Fibroblast of skin of back (primary cell): ENCODE measurements at places on chromosomes 11 and 22.

DNA sequence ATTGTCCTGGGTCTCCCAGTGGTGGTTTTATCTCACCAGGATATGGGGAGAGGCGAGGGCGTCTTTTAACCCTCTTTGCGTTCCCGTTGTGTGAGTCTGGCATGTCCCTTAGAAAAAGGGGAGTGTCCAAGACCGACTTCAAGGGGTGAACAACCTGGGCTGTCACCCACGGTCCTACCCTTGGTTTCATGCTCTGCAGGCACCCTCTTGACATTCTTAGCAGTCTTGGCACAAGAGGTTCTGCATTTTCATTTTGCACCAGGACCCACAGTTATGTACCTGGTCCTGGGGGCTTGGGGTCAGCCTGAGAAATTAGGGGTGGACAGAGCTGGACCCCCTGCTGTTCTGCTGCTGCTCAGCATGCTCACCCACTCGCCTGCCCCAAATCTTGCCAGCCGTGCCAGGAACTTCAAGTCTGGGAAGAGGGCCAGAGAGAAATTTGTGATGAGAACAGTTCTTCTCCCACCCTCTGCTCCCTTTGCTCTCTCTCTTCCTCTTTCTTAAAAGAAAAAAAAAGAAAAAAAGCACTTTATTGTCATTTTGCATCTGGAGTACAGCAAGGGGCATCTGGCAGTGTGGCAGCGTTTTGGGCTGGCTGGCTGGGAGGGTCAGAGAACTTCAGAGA is 471.2 kb downstream of the MIAT start:
- no peak for DNase-seq

GRCh38 chr11:15006139-15006759 is 34.1 kb upstream of the CALCA start:
- peak; percentile 33 for DNase-seq

GRCh38 chr22:50595189-50595588 is 5.4 kb upstream of the MAPK8IP2 start:
- no peak for DNase-seq

- peak; percentile 86 for DNase-seq
These were observed 151.8 kb downstream of the NAV2 start for GRCh38 chr11:19864141-19865140.

DNA sequence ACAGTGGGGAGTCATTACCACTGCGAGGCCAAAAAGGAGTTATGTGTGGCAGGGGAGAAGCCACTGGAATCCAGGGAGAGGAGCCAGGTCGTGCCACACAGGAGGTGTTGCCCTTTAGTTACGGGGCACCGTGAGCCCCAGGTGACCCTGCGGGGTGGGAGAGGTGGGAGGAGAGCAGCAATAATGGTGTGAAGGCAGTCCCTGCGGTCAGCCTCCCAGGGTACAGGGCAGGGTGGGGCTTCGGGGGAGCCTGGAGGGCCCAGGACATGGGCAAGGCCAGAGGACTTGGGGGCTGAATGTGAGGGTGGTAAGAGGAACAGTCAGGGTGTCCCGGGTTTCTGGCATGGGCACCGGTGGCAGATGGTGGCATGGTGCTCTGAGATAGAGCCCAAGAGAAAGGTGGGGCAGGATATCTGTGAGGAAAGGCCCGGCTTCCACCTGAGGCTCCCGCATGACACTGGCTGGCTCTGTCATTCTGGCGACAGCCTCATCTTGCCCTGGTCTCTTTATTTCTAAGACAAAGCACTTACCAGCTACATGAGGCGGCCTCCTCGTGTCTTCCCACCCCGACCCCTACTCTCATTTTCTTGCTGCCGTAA is 82.6 kb upstream of the LMO1 start:
- no peak for DNase-seq

DNA sequence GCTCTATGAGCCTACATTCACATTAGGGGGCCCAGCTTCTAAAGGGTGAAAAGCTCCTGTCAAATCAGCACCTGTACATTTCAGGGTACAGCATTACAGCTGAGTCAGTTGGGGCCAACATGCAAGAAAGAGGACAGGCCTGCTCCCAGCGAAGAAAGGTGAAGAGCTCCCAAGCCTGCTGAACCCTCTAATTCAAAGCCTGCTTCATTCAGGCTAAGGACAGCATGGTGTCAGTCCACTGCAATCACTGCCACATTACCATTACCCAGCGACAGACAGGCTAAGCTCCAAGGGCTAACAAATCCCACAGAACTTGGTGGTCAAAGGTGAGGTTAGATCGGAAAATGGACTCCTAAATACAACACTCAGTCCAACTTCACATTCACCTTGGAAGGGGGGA is 65.4 kb upstream of the CHRM4 start:
- DNase-seq: no peak

- DNase-seq: no peak
These were observed 69.9 kb downstream of the PTPRJ start for GRCh38 chr11:48050304-48050703.

- DNase-seq: no peak
These were observed 1.2 kb downstream of the PGAP2 start for GRCh38 chr11:3809624-3809928.

DNA sequence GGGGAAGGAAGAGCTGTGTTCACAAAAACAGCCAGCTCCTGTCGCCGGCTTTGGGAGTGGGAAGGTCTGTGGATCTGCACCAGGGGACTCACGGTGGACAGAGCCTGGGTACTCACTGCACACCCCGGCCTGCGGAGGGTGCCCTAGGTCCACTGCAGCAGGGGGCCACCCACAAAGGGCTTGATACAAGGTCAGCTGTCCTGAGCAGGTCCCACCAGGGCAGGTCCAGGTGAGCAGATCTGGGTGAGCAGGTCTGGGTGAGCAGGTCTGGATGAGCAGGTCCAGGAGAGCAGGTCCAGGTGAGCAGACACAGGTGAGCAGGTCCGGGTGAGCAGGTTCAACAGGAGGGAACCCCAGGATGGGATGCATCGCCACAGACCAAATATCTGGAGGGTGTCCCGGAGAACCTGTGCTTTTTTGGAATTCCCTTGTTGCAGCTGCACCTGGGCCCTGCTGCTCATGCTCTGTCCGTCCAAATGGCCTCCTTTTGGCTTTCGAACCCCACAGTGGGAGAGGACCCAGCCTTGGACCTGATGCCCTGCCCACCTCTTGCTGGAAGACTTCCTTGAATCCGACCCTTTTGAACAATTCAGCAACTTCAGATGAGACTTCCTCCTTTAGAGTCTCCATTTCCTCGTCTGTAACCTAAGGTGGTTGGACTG is 485.3 kb downstream of the TBC1D22A start:
- DNase-seq: no peak

GRCh38 chr22:47575291-47575690 is 812.8 kb downstream of the TBC1D22A start:
- no peak for DNase-seq

- DNase-seq: peak; percentile 48
These were observed 2.4 kb downstream of the PAFAH1B2 start for GRCh38 chr11:117146521-117146920.

DNA sequence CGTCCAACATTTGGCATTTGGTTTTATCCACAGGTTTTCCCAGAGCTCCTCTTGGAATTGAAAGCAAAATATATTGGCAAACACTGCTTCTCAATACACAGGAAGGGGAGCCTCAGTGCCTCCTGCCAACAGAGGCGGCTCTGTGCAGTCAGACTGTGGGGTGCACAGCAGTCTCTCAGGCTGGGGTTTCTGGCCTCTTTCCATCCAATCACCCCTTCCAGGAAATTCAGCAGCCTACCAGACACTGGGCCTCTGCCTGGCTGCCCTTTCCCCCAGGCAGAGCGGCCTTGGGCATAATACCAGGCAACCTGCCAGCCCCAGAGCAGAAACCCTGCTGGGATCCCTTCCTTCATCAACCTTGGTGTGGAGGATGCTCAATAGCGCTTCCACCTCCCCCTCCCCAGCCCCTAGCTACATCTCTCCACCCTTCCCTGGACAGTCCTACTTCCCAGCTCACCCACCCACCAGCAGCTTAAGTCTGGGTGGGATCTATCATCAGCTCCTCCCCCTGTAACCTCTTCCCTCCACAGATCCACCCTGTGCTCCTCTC is 17.8 kb upstream of the RAPSN start:
- DNase-seq: peak; percentile 38

GRCh38 chr11:130606781-130607511 is 158.5 kb downstream of the ADAMTS15 start:
- peak; percentile 75 for DNase-seq

DNA sequence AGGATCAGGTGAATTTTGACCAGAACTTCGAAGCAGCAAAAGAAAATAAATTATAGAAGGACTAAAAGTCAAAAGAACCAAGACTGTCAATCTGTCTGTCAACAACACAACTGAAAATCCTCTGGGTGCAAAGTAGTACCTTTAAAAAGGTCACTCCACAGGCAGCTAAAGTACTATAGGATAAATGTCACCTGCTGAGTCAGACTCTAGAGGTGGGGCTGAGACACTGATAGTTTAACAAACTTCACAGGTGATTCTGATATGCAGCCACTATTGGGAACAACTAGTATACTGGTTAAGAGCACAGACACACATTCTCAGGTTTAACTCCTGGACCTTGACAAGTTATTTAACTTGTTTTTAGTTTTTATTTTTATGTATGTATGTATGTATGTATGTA is 107.3 kb downstream of the FCHSD2 start:
- no peak for DNase-seq

GRCh38 chr11:3041699-3042441 is 15.4 kb downstream of the CARS1 start:
- DNase-seq: no peak

- peak; percentile 97 for DNase-seq
These were observed 1.4 kb downstream of the TSPAN4 start for GRCh38 chr11:843818-844692.

GRCh38 chr11:96257972-96258934 is 84.7 kb downstream of the MAML2 start:
- DNase-seq: peak; percentile 46

GRCh38 chr22:49626361-49627216 is 201.1 kb downstream of the BRD1 start:
- DNase-seq: no peak

DNA sequence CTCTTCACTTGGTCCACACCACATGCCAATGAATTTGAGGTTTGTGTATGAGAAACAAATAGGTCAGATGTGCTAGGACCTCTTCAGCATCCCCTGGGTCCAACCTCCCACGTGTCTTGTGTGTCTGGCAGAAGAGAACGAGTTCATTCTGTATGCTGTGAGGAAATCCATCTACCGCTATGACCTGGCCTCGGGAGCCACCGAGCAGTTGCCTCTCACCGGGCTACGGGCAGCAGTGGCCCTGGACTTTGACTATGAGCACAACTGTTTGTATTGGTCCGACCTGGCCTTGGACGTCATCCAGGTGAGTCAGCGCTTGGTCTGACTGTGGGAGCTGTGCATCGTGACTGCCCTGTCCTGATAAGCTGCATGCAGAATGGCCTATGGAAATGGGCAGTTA is 101.0 kb upstream of the SORL1-AS1 start:
- DNase-seq: no peak

- no peak for DNase-seq
These were observed 143.3 kb downstream of the DLG2 start for GRCh38 chr11:85483861-85484260.

GRCh38 chr11:22703040-22703439 is 36.6 kb downstream of the GAS2 start:
- peak; percentile 87 for DNase-seq

DNA sequence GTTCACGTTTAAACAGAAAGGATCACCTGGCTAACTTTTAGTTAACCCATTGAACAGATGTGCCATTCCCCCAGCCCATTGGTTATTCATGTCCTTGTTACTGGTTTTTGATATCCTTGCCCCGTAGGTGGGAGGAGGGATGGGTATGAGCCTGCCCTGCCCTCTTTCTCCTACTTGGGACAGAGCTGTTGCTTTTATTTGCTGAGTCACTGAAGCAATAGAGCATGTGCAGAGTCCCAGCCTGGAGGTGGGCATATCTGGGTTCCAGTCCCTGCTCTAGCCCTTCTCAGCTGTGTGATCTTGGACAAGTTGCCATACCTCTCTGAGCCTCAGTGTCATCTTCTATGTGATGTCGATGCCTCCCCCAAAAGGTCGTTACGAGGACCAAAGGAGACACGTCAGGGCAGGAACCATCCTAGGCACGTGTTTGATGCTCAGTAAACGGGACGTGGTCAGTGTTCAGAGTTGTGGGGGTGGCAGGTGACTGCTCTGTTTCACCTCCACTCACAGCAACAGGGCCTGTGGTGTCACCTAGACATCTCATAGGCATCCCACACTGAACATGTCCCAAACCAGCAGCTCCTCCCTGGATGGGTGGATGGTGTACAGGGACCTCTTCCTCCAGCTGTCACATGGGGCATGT is 61.0 kb downstream of the BMAL1 start:
- DNase-seq: peak; percentile 68

GRCh38 chr11:36218283-36218921 is 70.8 kb downstream of the COMMD9 start:
- DNase-seq: no peak

- DNase-seq: peak; percentile 60
These were observed 2.0 kb upstream of the CEP126 start for GRCh38 chr11:101912823-101913284.

- DNase-seq: no peak
These were observed 67.9 kb upstream of the GRAMD1B start for GRCh38 chr11:123362186-123362585.

- no peak for DNase-seq
These were observed 15.0 kb upstream of the NFRKB start for GRCh38 chr11:129910360-129910759.

DNA sequence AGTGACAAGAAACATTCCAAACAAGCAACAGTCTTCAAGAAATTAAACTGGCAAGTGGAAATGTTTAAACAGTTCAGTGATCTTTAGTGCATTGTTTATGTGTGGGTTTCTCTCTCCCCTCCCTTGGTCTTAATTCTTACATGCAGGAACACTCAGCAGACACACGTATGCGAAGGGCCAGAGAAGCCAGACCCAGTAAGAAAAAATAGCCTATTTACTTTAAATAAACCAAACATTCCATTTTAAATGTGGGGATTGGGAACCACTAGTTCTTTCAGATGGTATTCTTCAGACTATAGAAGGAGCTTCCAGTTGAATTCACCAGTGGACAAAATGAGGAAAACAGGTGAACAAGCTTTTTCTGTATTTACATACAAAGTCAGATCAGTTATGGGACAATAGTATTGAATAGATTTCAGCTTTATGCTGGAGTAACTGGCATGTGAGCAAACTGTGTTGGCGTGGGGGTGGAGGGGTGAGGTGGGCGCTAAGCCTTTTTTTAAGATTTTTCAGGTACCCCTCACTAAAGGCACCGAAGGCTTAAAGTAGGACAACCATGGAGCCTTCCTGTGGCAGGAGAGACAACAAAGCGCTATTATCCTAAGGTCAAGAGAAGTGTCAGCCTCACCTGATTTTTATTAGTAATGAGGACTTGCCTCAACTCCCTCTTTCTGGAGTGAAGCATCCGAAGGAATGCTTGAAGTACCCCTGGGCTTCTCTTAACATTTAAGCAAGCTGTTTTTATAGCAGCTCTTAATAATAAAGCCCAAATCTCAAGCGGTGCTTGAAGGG is 6.0 kb downstream of the MALAT1 start:
- DNase-seq: peak; percentile 12

GRCh38 chr11:20311444-20311843 is 52.1 kb upstream of the HTATIP2 start:
- no peak for DNase-seq

- peak; percentile 40 for DNase-seq
These were observed 42.3 kb upstream of the DKK3 start for GRCh38 chr11:12050470-12051286.

GRCh38 chr22:29156507-29156906 is 49.2 kb upstream of the EMID1 start:
- DNase-seq: peak; percentile 15

GRCh38 chr22:50731811-50732624 is 6.0 kb upstream of the ACR start:
- peak; percentile 29 for DNase-seq

GRCh38 chr11:67276781-67277230 is 10.5 kb downstream of the GRK2 start:
- peak; percentile 44 for DNase-seq
